ENCODE measurements at places on chromosomes 4 and X. TPM values are rescaled to one million over a fixed set of nuclear protein-coding genes. Genes with fewer than 3 reads are reported as not detected.

Gene MTMR8
- 13.0 TPM for total RNA-seq

Gene TMEM184C
- total RNA-seq: 29.4 TPM

Gene NWD2
- total RNA-seq: 0.36 TPM

Gene TLR10
- 0.10 TPM for total RNA-seq

Gene HGFAC
- total RNA-seq: not detected

Gene RASGEF1B
- 8.4 TPM for total RNA-seq

Measured in ureter (tissue), 1 donor.